Heart right ventricle (tissue), 16 donors: ENCODE measurements at places on chromosomes 1 and 21. TPM values are rescaled to one million over a fixed set of nuclear protein-coding genes. Genes with fewer than 3 reads are reported as not detected.

GRCh38 chr1:89588480-89588879 is 44.4 kb upstream of the LRRC8C start:
- DNase-seq, result no peak

Gene RGS13
- 0.15 TPM for polyA plus RNA-seq

- no peak for DNase-seq
Measured at GRCh38 chr1:63487336-63488065, 35.5 kb downstream of the ITGB3BP start.

GRCh38 chr1:59682396-59683080 is 132.2 kb upstream of the HOOK1 start:
- no peak for DNase-seq

Gene LRRIQ3
- 0.19 TPM for polyA plus RNA-seq

Gene DNAJC16
- 4.7 TPM for polyA plus RNA-seq

GRCh38 chr21:29490016-29490415 is 191.3 kb downstream of the BACH1 start:
- DNase-seq, result no peak

DNA sequence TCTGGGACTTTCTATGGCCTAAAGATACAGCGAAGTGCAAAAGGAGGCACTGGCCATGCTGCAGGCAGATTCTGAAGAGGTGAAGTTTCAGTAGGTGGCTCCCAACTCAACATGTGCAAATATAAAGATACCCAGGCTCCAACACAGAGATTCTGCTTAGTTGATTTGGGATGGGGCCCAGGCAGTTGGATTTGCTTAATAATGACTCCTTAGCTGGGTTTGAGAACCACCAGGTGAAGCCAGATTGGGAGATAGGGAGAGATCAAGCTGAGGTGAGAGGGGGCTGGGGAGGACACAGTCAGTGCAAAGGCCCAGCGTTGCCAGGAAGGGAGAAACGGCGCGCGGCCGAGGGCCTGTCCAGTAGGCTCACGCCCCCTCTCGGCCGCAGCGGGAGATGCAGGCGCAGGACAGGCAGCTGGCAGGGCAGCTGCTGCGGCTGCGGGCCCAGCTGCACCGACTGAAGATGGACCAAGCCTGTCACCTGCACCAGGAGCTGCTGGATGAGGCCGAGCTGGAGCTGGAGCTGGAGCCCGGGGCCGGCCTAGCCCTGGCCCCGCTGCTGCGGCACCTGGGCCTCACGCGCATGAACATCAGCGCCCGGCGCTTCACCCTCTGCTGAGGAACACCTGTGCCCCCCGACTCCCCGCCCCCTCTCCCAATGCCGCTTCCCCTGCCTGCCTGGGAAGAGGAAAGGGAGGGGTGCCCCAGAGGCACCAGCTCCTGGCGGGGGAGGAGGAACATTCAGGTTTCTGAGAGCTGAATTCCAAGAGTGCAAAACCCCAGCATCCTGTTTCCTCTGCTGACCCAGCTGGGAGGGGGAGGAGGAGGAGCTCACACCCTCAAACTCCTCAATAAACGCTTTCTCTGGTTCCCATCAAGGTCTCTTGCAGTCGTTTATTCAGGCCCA is 1.2 kb downstream of the FAM167B start:
- peak; percentile 86 for DNase-seq

Gene GSTM1
- 39.6 TPM for polyA plus RNA-seq

Gene APOBEC4
- polyA plus RNA-seq, result not detected

Gene BMP8B
- polyA plus RNA-seq, result 0.23 TPM

GRCh38 chr1:148264374-148265276 is 112.5 kb upstream of the NBPF11 start:
- DNase-seq, result no peak

DNA sequence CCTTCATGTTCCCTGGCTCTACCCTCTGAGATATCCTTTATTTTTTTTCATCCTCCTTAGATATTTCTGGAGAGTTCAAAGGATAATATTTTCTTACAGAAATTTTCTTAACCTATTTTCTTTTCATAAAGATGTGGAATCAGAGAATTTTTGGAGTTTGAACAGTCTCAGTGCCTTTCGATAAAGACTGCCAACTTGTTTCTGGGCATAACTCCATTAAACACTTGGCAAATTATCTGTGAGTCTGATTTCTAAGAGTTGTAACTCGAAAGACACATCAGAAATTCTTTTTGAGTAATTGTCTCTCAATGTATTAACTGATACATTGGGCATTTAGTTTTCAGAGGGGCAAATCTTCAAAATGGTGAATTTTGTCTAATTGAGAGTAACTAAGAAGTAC is 1255.6 kb downstream of the NCAM2 start:
- no peak for DNase-seq

- no peak for DNase-seq
Measured at GRCh38 chr1:105122041-105122440, 1372.3 kb downstream of the AMY1C start.

DNA sequence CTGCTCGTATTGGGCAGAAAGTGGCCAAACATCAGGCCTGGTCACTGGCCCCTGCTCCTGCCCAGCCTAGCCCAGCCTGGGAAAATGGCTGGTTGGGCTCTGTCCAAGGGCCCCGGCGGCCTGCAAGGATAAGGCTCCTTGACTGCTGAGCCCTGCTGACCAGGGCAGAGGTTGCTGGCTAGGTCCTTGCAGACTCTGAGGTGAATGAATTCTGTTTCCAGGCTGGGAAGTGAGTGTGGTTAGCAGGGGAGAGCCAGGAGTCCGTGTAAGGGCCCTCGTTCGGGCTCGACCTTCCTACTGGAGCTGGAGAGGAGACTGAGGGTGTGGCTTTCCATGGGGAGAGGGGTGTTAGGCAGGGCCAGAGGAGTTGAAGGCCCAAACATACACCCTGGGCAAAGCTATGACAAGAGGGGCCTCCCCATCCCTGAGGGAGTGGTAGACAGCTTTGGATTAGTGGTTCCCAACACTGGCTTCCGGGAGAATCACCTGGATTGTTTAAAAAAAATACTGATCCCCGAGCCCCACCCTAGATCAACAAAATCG is 20.6 kb downstream of the CSF1 start:
- DNase-seq, result peak; percentile 88

Gene PRMT6
- polyA plus RNA-seq, result 5.7 TPM

- DNase-seq, result no peak
Measured at GRCh38 chr1:162357681-162358266, 18.9 kb downstream of the SPATA46 start.

Gene ATAD3C
- polyA plus RNA-seq, result 0.49 TPM

- DNase-seq, result no peak
Measured at GRCh38 chr1:80059940-80060339, 1053.4 kb upstream of the ADGRL4 start.

Gene ELAPOR1
- 0.07 TPM for polyA plus RNA-seq

Gene JAM2
- 37.7 TPM for polyA plus RNA-seq

Gene PTPRU
- polyA plus RNA-seq, result 15.7 TPM

GRCh38 chr1:3978990-3979325 is 78.9 kb upstream of the C1orf174 start:
- DNase-seq, result no peak

DNA sequence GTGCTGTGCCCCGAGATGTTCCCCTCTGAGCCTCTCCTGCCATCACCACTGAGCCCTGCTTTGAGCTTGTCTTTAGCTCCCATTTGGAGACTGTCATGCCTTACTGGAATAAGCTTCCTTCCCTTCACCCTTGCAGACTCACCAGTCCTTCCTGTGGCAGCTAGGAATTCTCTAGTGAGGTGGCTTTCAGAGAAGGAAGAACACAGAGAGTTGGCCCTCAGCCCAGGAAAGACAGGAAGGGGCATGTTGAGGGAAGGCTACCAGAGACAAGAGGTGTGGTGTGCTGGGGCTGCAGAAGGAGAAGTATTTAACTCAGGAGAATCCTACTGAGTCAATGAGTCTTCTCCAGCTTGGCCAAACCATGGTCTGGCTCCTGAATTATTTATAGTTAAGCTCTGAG is 76.3 kb downstream of the UCK2 start:
- no peak for DNase-seq

DNA sequence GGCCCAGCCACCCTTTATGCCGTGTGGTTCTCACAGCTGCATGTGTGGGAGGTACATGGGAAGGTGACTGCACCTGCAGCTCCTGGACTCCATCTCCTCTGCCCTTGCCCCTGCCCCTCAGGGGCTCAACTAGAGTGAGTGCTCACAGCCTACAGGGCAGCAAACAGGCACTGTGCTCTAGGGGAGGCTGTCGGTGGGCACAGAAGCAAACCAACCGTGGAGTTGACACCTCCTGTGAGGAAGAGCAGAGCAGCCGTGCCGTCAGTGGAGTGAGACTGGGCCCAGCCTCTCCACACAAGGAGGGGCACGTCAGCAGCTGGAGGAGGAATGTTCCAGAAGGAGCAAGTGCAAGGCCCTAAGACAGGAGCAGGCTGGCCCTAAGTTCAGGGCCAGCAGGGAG is 32.7 kb downstream of the BMP8A start:
- DNase-seq, result no peak

Gene OR2G6
- polyA plus RNA-seq, result not detected

Gene TRMT13
- polyA plus RNA-seq, result 5.1 TPM

DNA sequence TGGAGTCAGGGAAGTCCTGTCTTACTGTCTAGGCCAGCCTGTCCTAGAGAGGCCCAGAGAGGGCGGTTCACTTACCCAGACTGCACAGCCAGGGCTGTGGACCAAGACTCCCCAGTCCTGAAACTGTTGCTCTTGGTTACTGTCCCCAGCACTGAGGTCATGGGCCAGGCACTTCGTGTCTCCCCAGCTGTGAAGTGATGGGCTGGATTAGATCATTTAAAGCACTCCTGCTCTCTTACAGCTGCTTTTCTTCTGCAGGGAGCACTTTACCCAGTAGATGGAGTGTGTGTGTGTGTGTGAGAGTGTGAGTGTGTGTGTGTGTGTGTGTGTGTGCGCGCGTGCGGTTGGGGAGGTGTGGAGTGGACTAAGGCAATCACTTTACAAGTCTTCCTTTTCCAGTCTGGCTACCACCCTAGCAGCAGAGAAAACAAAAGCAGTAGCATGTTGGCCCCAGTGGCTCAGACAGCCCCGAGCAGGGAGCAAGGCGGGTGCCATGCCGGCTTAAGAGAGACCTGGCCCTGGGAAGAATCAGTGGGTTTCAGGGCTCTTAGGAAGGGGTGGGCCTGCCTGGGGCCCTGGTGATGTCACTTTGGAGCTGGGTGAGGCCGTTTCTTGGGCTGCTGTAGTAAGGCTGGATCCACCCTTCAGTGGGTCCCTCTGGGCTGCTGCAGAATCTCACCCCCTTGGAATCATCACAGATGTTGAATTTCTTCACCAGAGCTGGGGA is 2.4 kb downstream of the SPSB1 start:
- DNase-seq, result peak; percentile 35

GRCh38 chr1:161218301-161219077 is 3.4 kb downstream of the FCER1G start:
- DNase-seq, result no peak

Gene KCNE1
- 0.75 TPM for polyA plus RNA-seq

DNA sequence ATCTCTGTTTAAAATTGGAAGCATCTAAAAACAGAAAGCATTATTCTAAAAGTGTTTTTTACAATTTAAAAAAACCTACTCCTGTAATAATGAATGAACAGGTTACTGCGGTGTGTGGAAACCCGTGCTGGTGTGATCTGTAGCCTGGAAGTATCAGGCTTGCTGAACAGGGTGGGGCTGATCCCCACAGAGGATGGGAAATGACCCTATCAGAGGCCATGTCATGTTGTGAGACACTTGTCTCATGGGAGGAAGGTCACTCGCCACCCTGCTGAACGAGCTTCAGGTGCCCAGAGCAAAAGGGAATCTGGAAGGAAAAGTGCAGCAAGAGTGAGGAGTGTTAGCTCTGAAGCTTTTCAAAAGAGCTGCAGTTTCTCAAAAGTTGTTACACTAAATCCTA is 320.7 kb downstream of the RRAGC start:
- no peak for DNase-seq

Gene DTL
- polyA plus RNA-seq, result 0.35 TPM

DNA sequence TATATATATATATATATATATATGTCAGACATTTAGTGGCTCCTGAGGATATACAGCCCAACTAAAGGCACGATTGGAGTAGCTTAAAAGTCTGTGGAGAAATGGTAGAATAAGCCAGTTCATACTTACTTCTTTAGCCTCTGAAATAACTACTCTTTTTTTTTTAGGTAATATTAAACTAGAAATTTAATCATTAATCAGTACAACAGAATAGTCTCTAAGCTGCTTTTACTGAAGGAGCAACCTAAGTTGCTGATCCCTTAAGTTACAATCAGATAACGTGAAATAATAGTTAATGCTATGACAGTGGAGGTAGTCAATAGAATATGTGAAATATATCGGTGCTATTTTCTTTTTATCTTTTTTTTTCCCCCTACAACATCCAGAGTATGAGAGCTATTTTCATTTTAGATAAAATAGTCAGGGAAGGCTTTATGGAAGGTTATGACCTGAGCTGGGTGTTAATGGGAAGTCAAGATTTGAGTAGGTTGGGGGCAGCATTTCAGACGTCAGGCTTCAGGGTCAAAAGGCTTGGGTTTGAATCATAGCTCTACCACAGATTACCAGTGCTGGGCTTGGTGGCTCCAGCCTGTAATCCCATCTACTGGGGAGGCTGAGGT is 15.6 kb downstream of the ZMPSTE24 start:
- no peak for DNase-seq

- DNase-seq, result no peak
Measured at GRCh38 chr21:30981403-30981802, 56.9 kb downstream of the KRTAP19-8 start.

- DNase-seq, result no peak
Measured at GRCh38 chr1:17950728-17951127, 156.9 kb upstream of the IGSF21 start.

Gene FCRLB
- polyA plus RNA-seq, result 0.58 TPM

DNA sequence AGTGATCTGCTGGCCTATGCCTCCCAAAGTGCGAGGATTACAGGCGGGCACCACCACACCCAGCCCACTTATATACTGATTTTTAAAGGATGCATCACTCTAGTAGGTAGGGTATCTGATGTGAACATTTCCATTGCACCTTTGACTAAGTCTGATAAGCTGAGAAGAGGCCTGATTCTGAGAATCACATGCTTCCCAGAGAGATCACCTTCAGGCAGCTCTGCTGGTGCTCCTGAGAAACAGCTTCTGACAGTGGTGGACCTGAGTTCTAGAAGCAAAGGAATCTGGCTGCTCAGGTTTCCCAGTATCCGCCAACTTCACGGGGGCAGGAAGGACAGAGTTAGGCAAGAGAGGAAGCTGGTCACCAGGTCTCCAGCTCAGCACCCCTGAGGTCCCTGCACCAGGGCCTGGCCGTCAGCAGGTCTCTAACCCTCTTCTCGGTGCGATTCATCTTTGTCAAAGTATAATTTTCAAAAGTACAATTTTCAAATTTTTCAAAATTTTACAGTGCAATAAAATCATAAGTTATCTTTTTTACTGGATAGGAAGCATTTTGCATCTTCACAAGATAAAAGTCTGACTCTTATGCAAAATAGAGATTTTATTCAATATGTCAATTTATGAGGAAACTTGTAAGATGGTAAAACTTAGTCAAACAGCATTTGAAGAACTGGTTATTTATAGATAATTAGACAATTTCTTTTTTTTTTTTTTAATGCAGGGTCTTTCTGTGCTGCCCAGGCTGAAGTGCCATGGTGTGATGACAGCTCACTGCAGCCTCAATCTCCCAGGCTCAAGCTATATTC is 25.8 kb upstream of the MPZL1 start:
- DNase-seq, result no peak

DNA sequence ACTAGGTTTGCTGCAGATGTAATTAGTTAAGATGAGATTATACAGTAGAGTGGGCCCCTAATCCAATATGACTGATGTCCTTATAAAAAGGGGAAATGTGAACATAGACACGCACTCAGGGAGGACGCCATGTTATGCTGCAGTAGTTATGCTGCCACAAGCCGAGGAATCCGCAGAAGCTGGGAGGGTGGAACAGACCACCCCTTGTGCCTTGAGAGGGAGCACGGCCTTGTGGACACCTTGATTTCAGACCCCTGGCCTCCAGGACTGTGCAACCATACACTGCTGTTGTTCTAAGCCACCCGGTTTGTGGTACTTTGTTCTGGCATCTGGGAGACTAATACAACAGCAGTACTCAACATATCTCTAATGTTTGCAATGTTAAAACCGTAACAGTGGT is 57.9 kb upstream of the HIVEP3 start:
- no peak for DNase-seq
